ENCODE measurements at places on chromosomes 4 and X.
A peak's percentile ranks its signal among the peaks of the same experiment; 100 is the strongest.

DNA sequence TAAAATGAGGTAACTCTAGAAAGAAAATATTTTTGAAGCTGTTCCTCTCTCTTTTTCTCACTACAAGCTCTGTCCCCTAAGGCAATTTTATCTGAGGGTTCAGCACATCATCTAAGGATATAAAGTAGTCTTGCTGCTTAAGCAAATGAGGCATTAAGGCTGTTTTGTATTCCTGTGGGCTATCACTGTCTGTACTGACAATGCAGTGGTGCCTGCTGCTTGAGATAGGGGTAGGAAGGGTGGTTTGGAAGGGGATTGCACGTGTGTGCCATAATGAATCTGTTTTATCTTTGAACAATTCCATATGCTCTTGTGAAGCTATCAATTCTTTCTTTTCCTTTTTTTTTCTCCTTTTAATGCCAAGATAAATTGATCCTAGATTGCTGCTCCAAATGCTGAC, 128.0 kb upstream of the ATOH1 start:
- no peak for DNase-seq

- no peak for DNase-seq
Observed at GRCh38 chr4:7557456-7557855, 122.7 kb upstream of the PSAPL1 start.

GRCh38 chr4:628311-628741, 3.0 kb downstream of the PDE6B start:
- peak; percentile 47 for DNase-seq

DNA sequence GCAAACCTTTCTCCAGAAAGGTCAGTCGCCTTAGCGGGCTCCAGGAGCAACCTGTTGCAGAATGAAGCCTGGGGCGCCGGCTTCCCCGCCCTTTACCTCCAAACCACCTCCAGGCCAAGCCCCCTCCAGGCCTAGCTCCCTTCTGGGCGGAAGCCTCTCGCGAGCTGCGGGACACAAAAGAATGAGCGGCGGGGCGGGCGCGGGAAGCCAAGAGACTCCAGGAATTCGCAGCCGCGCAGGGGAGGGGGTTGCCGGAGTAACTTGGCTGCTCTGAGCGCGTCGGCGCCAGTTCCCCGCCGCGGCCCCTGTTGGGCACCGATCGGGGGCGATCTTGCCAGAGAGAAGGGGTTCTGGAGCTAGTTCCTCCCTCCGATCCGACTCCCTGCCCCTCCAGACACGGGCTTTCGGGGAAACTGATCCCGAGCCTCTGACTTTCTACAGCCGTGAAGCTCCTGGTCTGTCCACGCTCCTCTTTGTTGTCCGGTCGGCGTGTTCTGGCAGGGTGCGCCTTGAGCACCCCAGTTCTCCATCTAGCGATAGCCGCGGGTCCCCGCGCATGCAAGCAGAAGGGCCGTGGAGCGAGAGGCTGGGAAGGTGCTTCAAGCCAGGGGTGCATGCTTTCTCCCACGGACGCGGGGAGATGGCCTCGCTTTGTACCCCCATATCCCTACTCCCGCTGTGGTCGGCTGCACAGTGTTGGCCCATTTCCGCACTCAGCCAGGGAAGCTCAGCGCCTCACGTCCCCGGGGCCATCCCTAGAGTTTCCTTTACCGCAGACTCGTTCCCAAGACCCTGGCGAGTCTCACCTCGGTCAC, 1.2 kb downstream of the PROM1 start:
- DNase-seq = peak; percentile 83

GRCh38 chrX:31038575-31039326, 33.1 kb downstream of the FTHL17 start:
- DNase-seq = peak; percentile 67

DNA sequence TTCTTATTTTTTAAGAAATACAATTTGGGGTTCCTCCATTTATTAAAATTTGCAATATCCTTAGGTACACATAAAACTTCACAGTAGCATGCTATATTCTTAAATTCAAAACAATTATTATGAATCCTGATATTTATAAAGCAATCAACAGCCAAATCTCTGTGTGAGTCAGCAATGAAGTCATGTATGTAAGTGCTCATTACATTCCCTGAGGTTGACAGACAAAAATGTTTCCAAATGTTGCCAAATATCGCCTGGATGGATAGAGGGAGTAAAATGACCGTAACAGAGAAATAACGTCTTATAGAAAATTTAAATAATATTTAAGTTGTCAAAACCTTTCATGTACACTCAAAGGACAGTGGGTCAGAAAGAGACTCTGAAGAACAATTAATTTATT, 220.0 kb downstream of the PCDH18 start:
- DNase-seq = no peak

DNA sequence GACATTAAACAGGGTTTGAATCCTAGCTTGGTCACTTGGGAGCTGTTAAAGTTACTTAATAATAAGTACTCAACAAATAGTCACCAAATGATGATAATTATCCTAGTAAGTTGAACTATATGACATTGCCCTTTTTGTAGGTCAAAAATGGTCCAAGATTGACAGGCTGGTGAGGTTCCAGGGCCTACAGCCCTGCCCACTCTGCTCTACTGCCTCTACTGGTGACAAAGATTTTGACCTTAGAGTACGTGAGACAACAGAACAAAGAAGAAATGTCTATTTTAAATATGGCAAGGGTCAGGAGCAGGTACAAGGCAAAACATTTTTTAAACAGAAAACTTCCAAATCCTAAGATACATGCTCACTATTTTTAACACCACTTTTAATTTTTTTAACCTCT, 572 bp upstream of the SMPX start:
- DNase-seq = no peak

DNA sequence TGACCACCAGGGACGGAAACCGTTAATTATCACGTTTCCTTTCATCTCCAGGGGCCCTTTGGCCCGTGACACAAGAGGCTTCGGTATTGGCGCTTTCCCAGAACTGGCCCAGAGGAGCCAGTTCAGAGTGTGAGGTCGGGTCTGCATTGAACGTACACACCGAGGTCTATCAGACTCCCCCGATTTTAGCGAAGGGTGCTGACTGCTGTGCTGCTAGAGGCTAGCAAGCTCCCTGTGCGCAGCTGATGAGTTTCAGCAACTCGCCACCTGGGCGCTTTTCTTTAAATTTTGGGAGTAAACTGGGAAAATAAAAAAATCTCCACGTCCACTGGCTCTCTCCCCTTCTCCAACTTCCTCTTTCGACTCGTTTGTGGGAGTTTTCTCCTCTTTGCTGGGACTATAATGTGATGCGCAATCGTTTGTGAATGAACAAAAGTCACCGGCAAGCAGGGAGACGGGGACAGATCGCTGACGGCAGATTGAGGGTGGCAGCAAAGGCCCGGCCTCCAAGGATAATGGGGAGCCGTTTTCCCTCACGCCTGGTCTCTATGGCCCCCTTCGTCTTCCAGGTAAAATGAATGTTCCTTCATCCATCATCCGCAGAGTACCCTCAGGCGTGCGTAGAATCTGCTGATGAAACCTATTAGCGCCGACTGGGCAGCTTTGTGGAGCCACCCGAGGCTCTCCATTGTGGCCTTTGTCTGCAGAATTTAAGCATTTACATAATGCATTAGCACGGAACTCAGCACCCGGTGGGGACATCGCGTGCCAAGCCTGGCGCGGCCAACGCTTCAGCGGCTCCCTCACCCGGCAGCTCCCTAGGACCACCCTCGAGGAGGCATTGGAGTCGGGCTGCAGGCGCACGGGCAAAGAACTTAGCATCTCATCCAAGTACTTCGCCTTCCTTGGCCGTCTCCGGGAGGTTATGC, 1.6 kb upstream of the LRAT start:
- peak; percentile 52 for DNase-seq

DNA sequence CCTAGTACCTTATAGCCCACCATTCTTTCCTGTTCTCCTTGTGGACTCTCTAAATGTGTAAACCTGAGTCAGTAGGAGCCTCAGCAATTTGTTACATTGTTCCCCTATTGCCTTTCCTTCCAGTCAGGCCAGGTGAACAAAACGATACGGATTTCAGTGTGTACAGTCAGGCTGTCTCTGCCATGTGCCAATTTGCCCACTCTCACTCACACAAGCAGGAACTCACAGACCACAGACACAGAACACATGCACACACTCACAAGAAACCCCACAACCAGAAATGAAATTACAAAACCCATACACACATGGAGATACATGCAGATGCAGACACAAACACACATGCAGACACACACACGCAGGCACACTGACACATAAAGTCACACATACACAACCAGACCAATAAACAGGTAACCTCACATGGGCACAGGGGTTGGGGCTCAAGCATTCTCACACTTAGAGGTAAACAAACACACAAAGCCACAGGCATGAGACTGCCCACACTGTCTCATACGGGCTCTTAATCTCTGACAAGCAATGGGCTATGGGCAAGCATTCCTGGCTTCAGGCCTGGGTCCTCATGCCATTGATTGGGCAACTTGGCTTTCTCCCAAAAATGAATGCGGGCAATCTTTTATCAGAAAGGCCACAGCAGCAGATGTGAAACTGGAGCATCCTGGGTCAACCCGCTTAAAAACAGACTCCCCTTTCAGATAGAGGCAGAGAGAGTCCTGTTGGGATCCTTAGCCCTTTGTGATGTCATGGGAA, 68.7 kb downstream of the NBDY start:
- no peak for DNase-seq

DNA sequence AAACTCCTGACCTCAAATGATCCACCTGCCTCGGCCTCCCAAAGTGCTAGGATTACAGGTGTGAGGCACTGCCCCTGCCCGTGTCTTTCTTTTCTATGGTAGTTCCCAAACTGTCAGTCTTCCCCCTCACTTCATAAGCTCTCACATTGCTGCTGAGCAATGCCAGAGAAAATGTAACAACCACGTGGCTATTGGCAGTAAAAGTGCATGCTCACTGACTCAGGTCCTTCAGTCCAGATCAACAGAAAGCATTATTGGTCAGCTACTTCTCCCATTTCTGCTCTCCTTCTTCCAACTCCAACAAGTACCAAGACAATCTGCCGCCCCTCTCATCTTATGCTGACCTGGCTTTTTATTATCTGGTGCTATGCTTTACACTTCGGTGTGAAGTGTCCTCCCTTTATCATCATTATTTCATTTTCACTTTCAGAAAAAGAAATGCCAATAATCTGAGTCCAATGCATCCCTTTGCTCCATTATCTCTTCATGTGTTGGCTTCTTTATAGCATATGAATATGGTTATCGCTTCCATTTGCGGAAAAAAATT, 133.8 kb upstream of the UGT8 start:
- DNase-seq = no peak

GRCh38 chr4:93396272-93396671, 432.3 kb upstream of the ATOH1 start:
- peak; percentile 39 for DNase-seq

GRCh38 chr4:133823177-133823576, 378.4 kb downstream of the PABPC4L start:
- DNase-seq = no peak

- DNase-seq = no peak
Observed at GRCh38 chrX:84924624-84925023, 79.1 kb upstream of the APOOL start.

DNA sequence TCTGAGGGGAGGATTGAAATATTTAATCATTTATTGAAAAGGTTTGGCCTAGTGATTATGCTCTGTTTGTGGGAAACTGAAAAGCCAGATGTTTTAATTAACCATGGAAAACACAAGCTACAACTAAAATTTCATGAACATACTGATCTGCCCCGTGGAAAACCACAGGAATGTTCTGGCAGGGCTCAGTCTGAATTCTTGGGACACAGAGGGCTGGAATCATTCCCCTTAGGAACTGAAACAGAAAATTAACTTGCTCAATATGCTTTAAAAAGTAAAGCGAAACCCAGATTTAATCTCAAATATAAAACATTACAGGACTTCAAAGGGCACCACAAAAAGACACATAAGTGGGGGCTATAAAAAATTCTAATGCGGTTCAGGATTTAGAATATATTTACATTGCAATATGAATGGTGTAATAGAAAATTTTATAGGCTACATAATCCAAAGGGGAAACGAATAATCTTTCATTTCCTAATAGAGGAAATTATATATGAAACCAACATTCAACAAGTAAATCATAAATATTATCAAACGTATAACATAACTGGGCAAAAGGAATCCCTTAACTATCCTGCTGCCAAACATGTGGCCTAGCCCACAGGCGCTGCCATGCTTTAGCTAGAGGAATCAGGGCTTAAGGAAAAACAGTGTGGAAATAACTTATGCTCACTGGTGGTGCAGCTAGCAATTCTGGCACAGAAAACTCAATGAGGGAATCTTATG, 70.9 kb downstream of the APBB2 start:
- DNase-seq = no peak

DNA sequence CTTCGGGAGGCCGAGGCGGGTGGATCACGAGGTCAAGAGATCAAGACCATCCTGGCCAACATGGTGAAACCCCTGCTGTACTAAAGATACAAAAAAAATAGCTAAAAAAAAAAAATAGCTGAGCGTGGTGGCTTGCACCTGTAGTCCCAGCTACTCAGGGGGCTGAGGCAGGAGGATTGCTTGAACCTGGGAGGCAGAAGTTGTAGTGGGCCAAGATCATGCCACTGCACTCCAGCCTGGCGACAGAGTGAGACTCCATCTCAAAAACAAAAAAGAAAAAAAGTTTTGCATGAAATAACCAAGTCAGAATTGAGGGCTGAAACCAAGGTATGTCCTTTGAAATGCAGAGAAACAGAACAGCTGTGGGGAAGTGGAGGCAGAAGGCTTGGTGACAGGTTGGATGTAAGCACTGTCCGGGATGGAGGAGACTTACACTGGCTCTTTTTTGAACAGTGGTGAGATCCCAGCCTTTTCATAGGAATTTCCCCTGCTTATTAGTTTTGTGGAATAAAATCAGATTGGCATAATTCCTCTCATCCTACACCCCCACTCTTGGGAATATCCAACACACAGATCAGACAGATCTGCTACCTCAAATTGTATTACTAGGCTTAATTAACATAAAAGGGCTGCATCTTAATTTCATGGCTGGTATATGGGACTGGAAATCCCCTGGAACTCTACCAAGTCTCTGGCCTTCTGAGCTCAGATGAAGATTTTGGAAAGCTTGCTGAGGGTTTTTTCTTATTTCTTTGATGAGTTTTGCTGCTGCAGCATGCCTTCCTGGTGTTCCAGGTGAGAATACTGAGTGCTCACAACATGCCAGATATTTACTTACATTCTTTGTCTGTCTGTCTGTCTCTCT, 18.8 kb upstream of the C4orf36 start:
- DNase-seq = no peak

DNA sequence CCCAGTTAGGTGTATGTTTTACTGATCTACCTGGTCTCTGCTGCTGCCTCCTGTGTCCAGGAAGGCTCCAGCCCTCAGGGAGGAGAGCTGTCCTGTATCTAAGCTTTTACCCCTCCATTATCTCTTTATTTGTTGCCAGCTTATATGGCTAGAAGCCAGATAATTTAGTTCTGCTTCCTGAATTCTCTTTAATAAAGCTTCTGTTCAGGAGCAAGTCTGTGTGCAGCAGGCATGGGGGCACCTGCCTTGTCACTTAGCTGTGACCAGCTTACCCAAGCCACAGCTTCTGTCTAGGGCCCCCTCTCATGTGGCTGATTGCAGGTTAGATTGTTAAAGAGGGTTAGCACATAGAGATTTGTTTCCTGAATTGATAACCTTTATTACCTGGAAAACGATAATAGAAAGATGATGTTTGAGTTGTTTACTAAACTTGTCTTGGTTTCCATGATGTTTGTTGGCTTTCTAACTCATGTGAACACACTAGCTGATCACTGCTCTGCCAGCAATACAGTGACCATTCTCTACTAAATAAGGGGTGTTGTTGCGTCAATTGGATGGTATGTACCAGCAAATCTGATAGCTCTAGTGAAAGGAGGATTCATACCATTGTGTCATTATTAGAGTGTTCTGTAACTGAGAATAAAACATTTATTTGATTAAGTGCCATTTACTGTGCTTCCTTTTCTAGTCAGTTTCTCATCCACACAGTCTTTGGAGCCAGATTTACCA, 189.8 kb upstream of the ANK2 start:
- no peak for DNase-seq

GRCh38 chrX:130716781-130717413, 186.1 kb downstream of the ENOX2 start:
- peak; percentile 48 for DNase-seq

All from DMS53 (cell line).